ENCODE measurements at places on chromosomes 3 and 15.

GRCh38 chr3:134663721-134664456 lies 13.1 kb upstream of the KY start:
- DNase-seq: no peak

DNA sequence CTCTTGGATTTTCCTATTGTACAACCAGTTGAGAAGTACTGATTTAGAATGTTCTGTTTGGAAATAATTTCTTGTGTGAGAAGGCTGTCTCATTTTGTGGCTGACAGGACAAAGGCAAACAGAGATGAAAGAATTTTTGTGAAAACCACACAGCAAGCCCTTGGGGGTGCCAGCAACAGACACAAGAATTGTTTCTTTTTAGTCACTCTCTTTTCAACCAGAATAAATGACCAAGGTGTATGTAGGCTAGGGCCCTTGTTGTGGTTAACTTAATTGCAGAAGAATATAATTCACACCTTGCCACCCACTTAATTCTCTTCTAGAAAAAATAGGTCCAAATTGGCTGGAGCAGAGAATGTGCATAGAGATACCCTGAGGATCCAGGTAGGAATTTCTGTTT lies 329.4 kb upstream of the TBC1D5 start:
- DNase-seq: no peak

GRCh38 chr3:37897763-37898162 lies 36.1 kb downstream of the CTDSPL start:
- no peak for DNase-seq

- no peak for DNase-seq
These were observed at the start of gene DNAH12 for GRCh38 chr3:57544181-57545125. TSS of gene DNAH12 (minus strand) at chr3:57544344. CDS start at chr3:57542870, 1,474 bp downstream.

DNA sequence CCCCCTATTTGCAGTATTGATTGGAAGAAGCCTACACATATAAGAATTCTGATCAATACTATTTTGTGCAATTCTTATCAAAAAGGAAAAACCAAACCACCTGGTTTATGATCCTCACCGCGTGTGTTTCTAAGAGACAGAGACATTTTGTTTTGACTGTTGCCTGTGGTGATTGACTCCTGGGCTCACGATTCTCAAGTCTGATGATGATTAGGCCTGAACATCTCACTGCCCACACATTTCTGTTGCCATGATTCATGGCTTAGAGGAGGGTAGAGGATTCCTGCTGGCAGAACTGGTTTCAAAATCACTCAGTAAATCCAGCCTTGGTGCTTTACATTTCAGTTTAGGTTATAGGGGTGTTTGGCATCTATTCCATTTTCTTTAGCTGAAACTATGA lies 88.3 kb upstream of the UBE3A start:
- DNase-seq: no peak

- DNase-seq: no peak
These were observed 42.4 kb downstream of the TNIK start for GRCh38 chr3:171417813-171418212.

- no peak for DNase-seq
These were observed 1.7 kb downstream of the SLCO3A1 start for GRCh38 chr15:91855241-91855640.

DNA sequence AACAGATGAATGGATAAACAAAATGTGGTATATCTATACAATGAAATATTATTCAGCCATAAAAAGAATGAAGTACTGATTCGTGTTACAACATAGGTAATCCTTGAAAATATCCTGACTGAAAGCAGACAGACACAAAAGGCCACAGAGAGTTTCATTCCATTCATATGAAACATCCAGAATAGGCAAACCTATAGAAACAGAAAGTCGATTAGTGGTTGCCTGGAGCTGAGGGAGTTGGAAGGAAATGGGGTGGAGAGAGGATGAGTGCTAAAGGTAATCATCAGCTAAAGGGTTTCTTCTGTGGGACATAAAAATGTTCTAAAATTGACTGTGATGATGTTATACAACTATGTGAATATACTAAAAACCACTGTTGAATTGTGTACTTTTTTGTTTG lies 22.9 kb downstream of the FOXP1 start:
- DNase-seq: no peak

DNA sequence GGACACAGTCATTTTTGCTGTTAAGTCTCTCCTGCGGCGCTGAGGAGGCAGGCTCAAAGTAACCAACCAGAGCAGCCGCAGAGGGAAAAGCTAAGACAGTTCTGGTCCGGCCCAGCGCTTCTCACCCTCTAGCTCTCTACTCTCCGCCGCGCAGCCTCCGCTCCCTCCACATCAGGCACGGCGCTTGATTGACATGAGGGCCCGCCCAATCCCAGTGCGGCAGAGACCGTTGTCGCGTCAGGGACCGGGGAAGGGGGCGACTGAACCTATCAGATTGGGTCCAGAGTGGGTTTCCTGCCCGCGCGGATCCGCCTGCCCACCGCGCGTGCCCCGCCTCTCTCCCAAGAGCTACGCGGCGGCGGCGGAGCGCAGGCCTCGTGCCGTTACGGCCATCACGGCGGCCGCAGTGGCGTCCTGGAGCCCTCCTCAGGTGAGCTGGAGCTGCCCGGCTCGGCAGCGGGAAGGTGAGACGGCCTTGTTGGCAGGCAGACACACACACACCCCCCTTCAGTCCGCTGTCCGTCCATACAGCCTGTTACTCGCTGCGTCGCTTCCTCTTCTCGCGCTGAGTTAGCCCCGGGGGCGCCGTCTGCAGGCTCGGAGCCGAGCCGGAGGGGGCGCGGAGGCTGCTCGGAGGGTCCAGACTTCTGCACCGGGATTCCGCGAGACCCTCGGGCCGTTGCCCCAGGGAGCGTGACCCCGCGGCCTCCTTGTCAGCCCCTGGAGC lies at the start of gene NCK1:
Gene NCK1 (plus strand): TSS at position 319 of the 727 bp plus-strand sequence. CDS start 65,794 bp downstream, outside the sequence.
- DNase-seq: peak; percentile 98

GRCh38 chr3:38117748-38118420 lies 19.0 kb downstream of the ACAA1 start:
- DNase-seq: peak; percentile 78

DNA sequence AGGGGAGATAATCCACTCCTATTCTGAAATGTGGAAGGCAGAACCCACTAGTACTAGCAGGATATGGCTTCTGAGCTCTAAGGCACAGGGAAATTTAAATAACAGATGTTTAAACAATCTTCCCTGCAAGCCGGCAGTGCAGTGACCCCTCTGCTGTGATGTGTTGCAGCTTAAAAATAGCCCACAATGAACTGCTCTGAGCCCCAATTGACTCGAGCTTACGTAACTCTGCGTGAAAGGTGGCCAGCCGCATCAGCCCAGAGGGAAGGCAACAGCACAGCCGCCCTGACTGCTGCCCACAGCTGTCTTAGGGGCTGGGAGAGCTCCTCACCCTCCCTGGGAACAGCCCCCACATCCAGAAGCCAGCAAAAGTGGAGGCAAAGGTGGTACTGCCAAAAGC lies 12.5 kb upstream of the CAMKV start:
- DNase-seq: no peak

- DNase-seq: no peak
These were observed 35.9 kb upstream of the BNC1 start for GRCh38 chr15:83320404-83320803.

- DNase-seq: no peak
These were observed 1.7 kb downstream of the BNC1 start for GRCh38 chr15:83282776-83283137.

DNA sequence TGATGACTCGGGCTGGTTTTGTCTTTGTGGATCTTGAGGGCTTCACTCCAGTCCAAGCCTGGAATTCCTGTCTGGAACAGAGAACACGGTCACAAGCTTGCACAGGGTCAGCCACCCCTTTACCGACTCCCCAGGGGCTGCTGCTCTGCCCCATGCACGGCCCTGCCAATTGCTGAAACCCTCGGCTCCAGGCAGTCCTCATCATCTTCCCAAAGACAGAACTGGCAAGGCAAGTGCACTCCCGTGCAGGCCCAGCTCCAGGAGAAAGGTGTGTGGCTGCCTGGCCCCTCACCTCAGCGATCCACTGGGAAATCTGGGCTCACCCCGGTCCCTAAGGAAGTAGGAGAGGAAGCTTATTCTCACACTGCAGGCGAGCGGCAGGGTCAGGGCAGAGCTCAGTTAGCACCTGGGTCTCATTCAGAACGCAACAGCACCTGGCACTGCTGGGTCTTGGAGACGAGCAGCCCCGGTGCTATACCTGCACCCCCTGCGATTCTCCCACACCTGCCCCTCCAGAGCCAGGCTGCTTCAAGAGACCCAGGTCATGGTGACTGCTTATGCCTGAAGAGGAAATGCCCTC lies 7.2 kb downstream of the MAP6D1 start:
- no peak for DNase-seq

- no peak for DNase-seq
These were observed 22.6 kb upstream of the SLC7A14 start for GRCh38 chr3:170608475-170608874.

DNA sequence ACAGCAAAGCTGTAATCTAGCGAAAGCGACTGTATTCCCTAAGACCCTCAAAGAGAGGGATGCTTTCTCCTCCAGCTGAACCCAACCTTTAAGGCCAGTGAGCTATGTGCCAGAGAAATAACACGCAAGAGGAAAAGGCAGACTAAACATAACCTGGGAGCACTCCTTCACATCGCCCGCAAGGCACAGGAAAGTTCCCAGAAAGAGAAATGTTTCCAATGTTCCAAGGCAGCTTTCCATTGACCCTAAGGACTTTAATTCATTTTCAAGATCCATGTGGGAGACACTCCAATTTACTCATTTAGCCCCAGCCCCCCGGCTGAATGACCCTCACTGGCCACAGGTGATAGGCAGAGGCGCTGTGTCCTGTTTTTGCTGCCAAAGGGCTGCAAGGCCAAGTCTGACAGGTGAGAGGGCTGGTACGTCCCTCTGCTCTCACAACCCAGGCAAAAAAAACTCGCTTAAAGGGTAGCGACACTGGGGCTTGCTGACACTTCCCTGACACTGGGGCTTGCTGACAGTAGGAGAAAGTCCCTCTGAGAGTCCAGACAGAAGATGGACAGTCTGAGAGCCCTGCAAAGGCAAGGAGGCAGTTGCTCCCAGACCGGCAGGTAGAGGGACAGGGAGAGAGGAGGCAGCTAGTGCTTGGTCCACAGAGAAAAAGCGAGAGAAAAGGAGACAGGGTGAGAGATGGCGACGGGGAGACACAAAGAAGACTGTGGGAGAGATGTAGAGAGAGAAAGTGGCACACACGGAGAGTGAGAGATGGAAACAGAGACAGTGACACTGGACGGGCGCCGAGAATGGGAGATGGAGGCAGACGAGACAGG lies 702 bp downstream of the ARHGEF3 start:
- peak; percentile 36 for DNase-seq

GRCh38 chr3:54494209-54494608 lies 371.9 kb downstream of the CACNA2D3 start:
- no peak for DNase-seq

GRCh38 chr3:163776743-163777142 lies 1301.6 kb downstream of the SI start:
- no peak for DNase-seq

DNA sequence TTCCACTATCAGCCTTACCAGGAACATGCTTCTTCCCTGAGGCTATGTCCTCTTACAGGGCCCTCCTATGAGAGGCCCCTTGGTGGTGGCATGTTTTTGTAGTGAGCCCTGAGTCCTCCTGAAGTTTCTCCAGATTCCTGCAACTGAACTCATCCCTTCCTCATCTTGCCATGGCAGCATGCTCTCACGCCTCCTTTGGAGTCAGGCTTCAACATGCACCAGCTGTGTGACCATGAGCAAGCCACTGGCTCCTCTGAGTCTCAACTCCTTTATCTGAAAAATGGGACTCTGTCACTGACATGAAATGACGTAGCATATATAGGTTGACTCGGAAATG lies 216.3 kb upstream of the TLE3 start:
- no peak for DNase-seq

DNA sequence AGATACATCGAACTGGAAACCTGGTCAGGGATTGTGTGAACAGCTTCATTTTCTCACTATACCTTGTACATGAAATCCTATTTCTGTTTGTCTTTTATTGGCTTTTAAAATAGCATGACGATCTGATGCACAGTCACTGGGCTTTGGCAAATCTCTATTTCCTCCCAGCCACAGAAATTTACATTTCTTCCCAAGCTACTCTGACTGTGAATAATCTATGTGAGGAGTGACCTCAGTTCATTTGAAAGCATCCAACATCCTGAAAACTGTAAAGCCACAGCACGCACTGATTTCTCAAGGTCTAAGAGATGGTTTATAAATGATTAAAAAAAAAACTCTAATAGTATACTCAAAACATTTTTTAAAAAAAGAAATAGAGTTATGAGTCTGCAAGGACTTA lies 450.3 kb downstream of the IL5RA start:
- DNase-seq: no peak

- no peak for DNase-seq
These were observed 213.4 kb downstream of the ERC2 start for GRCh38 chr3:56254835-56255234.

DNA sequence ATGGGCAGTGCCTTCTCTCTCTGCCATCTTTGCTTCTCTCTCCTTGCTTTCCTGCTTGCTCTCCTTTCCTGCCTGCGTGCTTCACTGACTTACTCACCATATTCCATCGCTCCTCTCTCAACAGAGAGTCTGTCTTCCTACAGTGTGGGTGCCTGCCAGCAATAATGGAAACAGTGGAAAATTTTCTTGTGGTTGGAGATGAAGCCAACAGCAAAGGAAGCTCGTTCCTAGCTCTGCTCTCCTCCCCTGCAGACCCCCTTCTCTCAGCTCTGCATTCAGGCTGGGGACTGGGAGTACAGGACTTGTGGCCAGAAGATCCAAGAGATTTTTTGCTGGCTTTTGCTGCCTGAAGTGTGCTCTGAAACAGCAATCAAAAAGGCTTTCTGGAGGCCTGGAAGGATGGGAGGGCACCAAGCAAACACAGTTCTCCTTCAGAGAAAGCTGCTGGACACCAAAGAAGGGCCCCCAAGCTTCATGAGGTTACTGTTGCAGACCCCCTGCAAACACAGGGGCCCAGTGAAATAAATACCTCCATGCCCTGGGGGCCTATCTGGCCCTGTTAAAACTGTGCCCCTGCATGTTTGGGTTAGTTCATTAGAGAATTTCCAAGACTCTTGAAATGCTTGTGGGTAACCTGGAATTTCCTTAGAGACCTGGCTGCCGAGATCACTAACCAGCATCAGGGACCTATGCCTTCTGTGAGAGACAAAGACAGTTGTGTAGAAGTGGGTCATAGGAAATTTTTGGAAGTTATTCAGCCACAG lies 149.9 kb upstream of the RASGRP1 start:
- DNase-seq: no peak

DNA sequence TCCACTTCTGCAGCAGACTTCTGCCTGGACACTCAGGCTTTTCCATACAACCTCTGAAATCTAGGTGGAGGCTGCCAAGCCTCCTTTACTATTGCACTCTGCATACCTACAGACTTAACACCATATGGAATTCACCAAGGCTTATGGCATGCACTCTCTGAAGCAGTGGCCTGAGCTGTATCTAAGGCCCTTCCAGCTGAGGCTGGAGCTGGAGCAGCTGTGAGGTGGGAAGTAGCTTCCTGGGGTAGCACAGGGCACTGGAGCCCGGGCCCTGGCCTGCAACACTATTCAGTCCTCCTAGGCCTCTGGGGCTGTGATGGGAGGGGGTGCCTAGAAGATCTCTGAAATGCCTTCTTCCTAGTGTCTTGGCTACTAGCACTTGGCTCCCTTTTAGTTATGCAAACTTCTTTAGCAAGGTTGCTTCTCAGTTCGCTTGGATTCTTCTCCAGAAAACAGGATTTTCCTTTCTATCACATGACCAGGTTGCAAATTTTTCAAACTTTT lies 186.6 kb upstream of the RORA start:
- no peak for DNase-seq

GRCh38 chr3:3705090-3705775 lies 94.0 kb upstream of the LRRN1 start:
- DNase-seq: no peak

GRCh38 chr3:32147933-32148332 lies 41.5 kb downstream of the GPD1L start:
- DNase-seq: no peak

Data from CD4-positive, alpha-beta T cell treated with Interleukin-21 for 1 hour (primary cell).